ENCODE measurements at places on chromosomes 2 and 18.

- DNase-seq = no peak
These were observed 47.5 kb upstream of the SPATS2L start for GRCh38 chr2:200258881-200259576.

DNA sequence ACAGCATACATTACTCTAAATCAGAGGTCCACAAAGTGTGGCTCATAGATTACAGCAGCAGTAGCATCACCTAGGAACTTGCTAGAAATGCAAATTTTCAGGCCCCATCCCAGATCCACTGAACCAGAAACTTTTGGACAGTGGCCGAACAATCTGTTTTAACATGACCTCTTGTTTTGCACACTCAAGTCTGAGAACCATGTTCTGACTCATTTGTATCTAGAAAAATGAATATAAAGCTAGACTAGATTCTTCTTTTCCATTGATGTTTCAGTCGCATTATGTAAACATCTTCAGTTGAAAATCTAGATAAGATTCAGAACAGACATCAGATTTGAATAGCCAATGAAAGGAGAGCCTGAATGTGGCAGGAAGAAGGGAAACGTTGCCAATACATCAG lies 608.8 kb downstream of the LRP1B start:
- DNase-seq = no peak

GRCh38 chr2:102176172-102176571 lies 10.7 kb upstream of the IL1RL2 start:
- DNase-seq = no peak

DNA sequence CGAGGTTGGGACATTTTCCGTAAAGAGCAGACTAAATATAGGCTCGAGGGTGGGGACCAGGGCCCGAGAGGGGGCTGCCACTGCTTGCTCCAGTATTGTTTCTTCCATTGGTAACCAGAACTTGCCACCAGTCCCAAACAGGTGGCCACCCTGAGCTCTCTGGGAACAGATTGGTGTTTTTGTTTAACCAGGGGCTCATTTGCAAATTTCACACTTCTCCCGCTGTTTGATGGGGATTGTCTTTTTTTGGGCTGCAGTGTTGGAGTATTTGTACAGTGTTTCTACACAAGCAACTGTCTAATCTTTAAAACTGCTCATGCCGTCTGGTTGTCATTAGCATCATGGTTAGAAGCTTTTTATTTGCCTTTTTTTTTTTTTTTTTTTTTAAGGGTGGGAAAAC lies 8.5 kb downstream of the AGAP1 start:
- DNase-seq = no peak

DNA sequence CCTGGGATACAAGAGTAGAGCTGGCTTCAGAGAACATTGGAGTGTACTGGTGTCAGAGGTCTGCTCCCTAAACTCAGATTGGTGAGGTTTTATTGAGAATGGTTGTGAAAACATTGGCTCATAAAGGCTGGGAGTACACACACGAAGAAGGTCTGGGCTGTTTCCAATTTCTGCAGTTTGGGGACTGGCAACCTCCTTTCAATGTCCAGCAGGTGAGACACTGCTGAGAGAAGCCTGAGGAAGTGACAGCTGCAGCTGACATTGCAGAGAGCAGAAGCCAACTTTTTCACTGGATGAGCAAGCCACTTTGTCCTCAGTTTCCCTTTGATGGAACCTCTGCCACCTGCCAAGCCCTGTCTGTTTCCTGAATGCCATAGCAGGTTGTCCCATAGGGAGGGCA lies 346.6 kb upstream of the SPRED2 start:
- no peak for DNase-seq

Data from AML-193 (cell line).